IMR-90 (cell line): ENCODE measurements at places on chromosomes 3 and 15. TPM values are rescaled to one million over a fixed set of nuclear protein-coding genes. Genes with fewer than 3 reads are reported as not detected.

DNA sequence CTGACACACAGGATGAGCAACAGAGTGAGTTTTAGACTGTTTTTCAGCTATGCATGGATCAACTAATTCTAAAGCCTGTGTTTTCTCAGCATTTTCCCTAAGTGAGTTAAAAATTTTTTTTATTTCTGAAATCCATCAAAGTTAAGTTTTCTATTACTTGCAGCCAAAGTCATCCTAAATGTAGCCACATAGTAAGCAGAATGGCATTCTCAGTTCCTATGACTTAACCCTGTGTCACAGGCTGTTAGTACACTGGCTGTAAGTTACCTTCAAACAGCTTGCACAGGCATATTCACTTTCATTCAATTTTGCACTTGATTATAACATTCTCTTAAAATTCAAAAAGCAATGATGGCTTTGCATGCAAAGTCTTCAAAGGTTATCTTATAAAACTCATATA lies 368.2 kb downstream of the OCA2 start:
- DNase-seq: peak; percentile 61

TUSC7 gene
- not detected in 2 replicates for total RNA-seq

AGBL1 gene
- total RNA-seq: not detected in 2 replicates

ACKR2 gene
- total RNA-seq: not detected in 2 replicates

ZPLD1 gene
- under 0.01 TPM in 2 replicates for total RNA-seq
